Fibroblast of mammary gland (primary cell): ENCODE measurements at places on chromosomes 3 and 15.

DNA sequence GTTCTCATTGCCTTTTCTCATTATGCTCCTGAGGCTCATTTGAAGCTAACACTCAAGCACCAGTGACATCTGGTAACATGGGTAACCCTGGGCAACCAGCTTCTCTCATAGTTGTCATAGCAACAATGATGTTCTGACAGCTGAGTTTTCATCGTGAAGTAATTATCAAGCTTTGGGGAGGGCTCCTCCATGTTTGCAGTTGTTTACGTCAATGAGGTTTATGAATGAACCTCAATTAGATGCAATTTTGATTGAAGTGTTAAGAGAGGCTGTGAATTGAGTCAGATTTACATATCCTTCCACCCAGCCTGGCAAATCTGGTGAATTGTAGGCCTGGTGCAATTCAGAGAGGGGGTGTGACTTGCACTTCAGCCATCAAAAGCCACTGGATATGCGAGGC lies 119.3 kb upstream of the CHD2 start:
- no peak for DNase-seq

GRCh38 chr15:78638658-78639314 lies 2.2 kb downstream of the CHRNB4 start:
- DNase-seq: peak; percentile 38

GRCh38 chr15:55738715-55739114 lies 4.2 kb downstream of the PRTG start:
- DNase-seq: no peak

DNA sequence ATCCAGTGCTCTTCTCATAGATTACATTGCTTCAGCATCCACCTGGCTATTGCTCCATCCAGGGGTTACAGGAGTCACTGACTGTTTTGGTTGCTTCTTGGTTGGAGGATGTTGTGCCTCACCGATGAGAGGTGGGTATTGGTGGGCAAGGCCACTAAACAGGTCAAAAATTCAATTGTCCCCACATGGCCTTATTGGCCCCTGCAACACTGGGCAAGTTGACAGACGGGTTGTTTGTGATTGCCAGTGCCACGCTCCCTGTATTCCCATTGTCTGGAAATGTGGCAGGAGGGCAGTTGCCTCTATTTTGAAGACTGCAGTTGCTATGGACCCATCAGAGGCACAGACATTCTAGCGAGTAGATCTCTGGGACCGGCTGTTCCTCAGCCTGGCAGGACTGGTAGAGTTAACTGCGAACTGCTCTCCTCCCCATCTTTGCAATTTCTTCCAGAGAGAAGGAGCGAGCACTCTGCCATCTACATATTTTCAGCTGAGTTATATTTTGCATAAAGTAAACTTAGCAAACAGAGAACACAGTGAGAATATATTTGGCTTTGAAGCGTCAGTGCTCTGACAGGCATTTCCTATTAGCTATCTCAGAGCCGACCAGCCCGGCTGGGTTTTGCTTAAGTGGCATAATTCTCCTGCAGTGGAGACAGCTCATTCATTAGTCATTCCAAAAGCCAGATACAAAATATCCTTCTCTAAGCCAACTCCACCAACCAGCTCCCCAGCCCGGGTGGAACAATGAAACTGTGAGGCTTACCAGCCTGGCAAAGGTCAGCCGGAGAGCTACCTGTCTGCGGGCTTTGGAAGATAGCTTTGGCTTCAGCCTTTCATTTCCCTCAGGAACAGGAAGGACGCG lies 26.0 kb upstream of the MAGEF1 start:
- peak; percentile 53 for DNase-seq

DNA sequence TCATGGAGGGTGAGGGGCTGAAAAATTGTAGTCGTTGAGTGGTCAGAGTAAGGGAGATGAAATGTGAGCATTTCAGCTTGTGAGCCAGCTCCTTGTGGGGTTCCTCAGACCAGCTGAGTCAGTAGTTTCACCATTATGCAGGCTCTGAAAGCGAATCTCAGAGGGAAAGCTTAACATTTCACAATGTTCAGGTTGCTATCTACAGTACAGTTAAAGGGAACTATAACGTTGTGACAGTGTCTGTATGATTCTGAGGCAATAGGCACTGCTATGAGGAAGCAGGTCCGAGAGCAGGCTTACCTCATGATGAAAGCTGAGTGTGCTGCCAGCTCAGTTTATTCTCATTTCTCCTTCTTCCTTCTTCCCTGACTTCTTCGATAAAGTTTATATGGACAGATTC lies 469.6 kb downstream of the EDEM1 start:
- no peak for DNase-seq

DNA sequence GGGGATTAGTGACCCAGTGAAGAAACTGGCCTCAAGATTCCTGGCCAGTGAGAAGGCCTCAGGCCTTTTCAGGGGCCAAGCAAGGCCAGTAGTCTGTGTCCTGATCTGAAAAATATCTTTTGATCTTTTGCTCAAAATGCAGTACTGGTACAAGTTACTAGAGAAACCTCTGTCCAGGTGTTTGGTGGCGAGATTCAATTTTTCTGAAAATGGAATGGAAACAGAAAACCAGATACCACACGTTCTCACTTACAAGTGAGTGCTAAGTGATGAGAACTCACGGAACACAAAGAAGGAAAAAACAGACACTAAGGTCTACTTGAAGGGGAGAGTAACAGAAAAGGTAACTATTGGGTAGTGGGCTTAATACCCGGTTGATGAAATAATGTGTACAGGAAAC lies 463.4 kb downstream of the ZIC1 start:
- DNase-seq: no peak

DNA sequence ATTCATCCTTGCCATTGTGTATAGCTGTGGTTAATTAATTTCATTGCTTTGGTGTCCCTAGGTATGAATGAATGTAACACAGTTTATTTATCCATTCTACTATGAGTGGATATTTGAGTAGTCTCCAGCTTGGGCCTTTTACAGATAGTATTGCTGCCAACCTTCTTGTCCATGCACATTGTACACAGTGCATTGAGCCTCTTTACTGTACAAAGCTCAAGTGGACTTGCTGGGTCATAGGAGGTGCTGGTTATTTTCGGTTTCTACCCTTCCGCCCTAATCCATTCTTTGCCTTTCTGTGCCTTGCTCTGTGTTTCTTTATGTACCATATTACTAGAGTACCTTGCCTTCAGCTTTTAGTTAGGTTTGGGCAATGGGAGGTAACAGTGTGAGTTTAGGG lies 60.7 kb downstream of the DUT start:
- DNase-seq: no peak

GRCh38 chr3:99473321-99473751 lies 165.1 kb upstream of the COL8A1 start:
- DNase-seq: peak; percentile 29
